CD8-positive, alpha-beta T cell (primary cell): ENCODE measurements at places on chromosomes 2 and 18.

- DNase-seq, result peak; percentile 10
These were observed at the start of gene CYS1 for GRCh38 chr2:10079870-10080535. Gene CYS1 (minus strand): TSS chr2:10080411. CDS start chr2:10080223, 188 bp downstream.

- no peak for DNase-seq
These were observed 20.0 kb upstream of the CAVIN2 start for GRCh38 chr2:191866675-191867506.

DNA sequence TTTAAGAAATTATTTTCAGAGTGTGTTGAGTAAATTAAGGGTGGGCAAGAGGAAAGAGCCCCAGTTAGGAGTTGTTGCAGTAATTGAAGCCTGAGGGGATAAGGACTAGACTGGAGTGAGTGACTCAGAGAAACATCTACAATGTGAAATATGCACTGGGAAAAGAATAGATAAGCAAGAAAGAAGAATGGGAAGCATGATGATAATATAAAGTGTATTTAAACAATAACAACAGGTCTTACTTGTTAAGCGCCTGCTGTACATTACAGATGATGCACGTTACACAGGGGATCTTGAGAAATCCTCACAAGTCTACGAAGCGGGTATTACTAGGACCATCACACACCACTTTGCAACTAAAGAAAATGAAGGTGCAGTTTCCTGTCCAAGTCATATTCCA lies 73.6 kb upstream of the STK17B start:
- no peak for DNase-seq

DNA sequence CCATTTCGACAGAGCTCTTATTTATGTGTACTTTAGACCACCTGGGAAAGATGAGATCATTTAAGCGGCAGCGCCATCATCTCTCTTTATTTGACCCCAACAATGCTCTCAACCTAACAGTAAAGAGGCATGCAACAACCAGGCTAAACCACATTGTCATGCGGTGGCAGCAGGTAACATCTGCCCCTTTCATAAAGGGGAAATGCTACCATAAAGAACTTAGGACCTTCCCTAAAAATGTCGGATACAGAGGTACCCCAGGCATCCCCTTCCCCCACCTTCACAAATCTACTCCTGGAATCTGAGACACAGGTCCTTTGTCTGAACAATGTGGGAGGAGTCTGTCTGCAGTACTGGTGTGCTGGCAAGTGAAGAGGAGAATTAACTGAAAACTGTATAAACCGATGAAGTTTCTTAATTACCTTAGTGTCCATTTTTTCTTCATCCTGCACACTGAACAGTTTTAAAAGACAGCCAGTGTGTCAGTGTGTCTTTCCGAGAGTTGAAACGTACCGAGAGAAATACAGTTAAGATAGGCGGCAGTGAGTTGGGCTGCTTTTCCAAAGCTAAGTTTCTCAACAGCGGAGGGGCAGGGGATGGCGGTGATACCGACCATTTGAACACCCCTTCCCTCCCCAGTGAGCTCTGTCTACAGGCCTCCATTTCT lies 1.9 kb downstream of the MEX3C start:
- DNase-seq, result peak; percentile 73

DNA sequence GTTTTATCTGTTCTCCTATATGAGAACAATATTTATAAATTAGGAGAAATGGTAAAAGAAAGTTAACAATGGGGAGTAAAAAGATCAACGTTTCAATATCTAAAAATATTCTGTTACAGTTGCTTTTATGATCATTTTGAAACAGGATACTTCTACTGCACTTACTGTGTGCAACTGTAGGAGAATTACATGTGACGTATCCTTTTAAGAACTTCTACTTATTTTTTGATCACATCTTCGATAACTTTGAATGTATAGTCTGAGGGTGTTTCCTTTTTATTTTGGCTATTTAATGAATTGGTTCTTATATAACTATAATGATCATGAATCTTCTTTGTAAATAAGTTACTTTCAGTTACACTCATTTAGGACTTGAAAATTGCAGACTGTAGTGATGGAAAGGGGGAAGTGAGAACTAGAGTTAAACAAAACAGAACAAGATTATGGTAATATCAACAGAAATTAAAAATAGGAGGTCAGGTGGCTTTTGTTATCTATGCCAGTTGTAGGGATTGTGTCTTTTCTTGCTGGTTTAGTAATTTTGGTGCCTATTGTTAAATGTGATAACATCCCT lies 109.9 kb downstream of the MSTN start:
- DNase-seq, result no peak

DNA sequence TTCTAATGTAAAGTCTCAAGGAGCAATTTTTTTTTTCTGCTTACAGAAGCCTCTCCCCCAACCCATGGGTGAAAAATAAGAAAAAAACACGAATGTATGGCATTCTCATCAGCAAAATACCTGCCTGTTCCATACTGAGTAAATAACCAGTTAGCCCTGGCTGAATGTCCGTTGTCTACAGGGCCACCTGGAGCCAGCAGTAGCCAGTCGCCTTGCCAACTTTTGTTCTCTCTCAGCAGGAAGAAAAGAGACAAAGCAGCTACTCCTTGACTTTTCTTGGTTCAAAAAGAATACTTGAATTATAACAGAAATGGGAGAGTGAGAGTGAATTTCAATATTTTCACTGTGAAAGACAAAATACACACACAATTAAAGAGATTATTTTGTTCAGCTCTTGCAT lies 532.9 kb upstream of the CRIM1 start:
- DNase-seq, result no peak

DNA sequence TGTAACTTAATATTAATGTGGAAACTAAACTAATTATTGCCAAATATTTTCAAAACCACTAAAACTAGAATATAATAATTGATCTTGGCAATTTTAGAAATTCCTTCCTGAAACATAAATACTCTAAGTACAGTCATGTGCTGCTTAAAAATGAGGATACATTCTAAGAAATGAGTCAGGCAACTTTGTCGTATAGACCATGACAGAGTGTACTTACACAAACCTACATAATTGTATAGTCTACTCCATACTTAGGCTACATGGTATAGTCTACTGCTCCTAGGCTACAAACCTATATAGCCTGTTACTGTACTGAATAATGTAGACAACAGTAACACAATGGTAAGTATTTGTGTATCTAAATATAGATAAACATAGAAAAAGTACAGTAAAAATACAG lies 27.6 kb downstream of the FEZ2 start:
- DNase-seq, result no peak

DNA sequence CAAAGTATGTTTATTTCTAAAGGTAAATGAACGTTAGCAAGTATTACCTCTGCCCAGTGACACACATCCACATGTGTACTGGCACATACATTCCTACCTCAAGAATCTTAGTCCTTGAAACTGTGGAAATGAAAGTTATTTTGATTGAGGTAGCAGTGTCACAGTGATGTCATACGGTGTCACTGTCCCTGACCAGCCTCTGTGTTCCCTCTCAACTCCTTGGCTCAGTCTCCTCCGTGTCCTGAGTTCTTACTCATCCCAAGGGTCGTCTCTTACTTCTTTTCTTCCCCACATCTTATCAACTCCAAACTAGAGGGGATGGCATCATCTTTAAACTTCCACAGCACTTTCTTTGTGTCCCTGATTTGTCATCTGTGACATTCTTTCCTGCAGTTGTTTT lies 3.3 kb downstream of the NCK2 start:
- peak; percentile 75 for DNase-seq

GRCh38 chr2:49255409-49255971 lies 101.2 kb upstream of the FSHR start:
- no peak for DNase-seq

DNA sequence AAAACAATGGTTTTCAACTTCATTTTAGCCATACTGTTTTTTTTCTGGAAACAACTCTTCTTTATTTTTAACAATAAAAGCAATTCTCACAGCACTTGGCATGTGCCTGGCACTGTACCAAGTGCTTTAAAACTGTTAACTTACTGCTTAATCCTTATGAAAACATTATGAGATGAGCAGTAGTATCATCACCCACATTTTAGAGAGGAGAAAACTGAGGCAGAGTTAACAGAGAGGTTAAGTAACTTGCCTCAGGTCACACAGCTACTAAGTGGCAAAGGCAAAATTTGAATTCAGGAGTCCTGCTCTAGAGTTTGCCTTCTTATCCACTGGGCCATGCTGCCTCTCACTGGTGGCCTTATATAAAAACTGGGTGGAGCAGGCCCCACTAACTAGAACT lies 23.2 kb downstream of the CTIF start:
- DNase-seq, result no peak

DNA sequence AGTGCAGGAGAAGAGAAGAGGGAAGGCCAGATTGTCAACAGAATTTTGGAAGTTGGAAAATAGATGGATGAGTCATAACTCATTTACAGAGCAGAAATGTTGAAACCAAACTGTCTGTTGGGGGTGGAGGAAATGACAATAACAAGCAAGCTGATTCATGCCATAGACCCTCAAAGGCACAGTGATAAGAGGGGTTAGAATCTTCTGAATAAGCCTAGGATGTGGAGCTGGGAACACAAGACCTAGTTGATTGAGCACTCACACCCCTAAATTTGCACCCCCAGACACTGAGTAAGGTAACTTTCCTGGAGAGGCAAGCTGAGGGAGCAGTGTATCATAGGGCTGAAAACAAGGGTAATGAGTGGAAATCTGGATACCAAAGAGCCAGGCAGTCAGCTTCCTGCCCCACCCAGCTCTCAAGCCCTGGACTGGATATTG lies 141.4 kb downstream of the SCG2 start:
- DNase-seq, result no peak

- DNase-seq, result peak; percentile 32
These were observed 11.5 kb downstream of the CD226 start for GRCh38 chr18:69936191-69936558.

DNA sequence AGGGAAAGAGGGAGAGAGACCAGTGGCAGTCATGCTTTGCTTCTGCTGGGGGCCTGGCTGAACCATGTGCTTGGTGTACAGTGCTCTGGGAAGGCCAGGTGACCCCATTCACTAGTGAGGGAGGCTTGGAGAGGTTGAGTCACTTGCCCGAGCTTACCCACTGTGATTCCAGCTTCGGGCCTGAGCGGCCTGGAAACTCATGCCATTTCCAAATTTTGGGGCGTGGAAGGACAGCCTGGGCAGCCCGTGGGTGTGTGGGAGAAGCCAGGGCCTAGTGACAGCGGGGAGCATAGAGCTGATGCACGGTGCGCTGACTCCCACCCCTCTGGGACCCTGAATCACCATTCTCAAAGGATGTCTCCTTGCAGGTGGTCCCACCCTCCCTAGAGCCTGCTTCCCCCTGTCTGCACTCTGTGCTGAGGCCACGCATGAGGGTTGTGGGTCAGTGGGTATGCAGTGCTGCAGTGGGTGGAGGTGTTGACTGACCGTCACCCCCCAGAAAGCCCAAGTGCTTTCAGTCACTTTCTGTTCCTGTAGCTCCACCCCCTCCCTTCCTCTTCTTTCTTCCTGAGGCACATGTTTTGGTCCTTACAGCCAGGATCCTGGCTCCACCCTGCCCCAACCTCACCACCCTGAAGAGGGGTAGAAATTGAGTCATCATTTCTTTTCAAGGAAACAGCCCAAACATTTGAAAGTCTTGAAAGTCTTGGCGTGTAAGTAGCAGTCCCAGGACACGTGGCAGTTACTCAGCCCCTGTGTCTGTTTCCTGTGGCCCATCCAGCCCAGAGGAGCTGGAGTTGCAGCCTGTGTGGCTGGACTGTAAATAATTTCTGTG lies 69.3 kb upstream of the MCFD2 start:
- DNase-seq, result no peak

DNA sequence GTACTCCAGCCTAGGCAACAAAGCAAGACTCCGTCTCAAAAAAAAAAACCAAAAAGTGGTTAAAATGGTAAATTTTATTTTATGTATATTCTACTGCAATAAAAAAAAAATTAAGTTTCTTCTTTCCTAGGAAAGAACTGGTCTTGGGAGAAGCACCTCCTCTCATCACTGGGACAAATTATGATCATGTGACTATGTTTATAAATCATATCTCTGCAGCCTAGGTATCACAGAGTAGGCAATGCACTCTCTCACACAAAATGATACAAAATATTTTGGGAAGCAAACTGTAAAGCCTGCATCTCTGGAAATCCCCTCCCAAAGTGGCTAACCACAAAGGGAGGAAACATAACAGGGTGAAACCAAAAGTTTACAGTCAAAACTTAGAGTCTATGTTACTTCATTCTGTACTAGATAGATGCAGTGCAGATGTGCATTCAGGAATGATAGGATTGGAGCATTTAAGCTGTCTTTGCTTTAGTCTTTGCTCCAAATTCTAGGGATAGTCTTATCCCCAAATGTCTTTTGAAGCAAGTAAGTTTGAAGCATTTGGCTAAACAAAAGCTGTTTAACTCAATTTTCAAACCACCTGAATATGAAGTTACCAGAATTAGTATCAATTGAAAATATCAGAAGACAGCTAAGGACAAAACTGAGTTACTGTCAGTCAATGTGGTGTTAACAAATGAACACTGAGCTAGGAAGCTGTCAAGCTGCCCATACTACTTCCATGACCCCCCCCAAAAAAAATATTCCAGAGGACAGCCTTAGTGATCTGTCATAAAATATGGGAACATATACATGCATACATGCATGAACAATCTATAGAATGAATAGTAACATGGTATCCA lies 21.1 kb upstream of the MALT1 start:
- peak; percentile 20 for DNase-seq

DNA sequence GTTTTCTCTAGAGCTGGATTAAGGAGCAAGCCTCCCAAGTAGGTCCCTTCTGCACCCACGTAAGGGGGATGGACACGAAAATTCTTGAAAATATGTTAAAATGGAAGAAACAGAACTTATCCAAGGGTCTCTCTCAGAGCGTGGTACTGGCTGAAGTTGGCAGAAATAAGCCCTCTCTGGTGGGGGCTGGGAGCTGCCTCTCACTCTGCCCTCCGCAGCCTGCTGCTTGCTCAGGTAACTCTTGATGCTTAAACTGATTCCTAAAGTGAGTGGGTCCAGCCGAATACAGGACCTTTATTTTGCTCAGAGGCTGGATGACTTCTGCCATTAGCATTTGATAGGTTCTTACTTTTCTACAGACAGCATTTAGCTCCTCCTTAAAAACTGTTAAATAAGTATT lies 78.1 kb downstream of the SPHKAP start:
- no peak for DNase-seq

GRCh38 chr2:44362207-44363015 lies 664 bp downstream of the CAMKMT start:
- DNase-seq, result peak; percentile 48

- no peak for DNase-seq
These were observed 125.8 kb upstream of the MYO3B start for GRCh38 chr2:170052151-170052550.

- no peak for DNase-seq
These were observed 27.3 kb downstream of the LAMA3 start for GRCh38 chr18:23716516-23716915.

DNA sequence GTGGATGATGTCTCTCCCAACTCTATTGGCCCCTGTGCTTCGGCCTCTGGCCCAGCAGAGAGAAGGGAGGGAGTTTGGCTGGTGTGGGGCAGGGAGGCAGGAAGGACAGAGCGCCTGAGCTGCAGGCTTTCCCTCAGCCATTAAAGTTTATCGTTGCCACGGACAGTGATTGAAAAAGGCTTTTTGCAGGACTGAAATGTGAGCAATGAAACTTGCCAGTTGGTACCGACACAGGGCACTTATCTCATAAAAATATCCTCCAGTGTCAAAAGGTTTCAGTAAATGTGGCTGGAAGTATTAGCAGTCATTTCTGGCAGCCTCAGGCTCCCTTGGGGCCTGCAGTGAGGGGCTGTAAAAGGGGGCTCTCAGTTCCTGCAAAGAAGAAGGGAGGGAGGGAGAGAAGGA lies 169.2 kb downstream of the GLI2 start:
- DNase-seq, result no peak
